ENCODE measurements at places on chromosomes 2 and 18. TPM values are rescaled to one million over a fixed set of nuclear protein-coding genes. Genes with fewer than 3 reads are reported as not detected.

The SYT4 gene
- 3.7 TPM for polyA plus RNA-seq

The RAX gene
- polyA plus RNA-seq = 0.16 TPM

The FZD7 gene
- 188 TPM for polyA plus RNA-seq

The PARD3B gene
- 4.4 TPM for polyA plus RNA-seq

The KIAA2012 gene
- polyA plus RNA-seq = 0.07 TPM
